Upper lobe of left lung (tissue), 6 donors: ENCODE measurements at places on chromosomes 5 and 9. TPM values are rescaled to one million over a fixed set of nuclear protein-coding genes. Genes with fewer than 3 reads are reported as not detected.
A peak's percentile ranks its signal among the peaks of the same experiment; 100 is the strongest.

Gene SEC16A
- 72.0 TPM for total RNA-seq

Gene PCDHGB3
- 2.3 TPM for total RNA-seq

Gene POLE3
- total RNA-seq, result 25.8 TPM

Gene PCA3
- 0.17 TPM for total RNA-seq

Gene PRELID2
- total RNA-seq, result 5.3 TPM

Gene CIZ1
- 60.8 TPM for total RNA-seq

Gene FBP2
- total RNA-seq, result not detected

DNA sequence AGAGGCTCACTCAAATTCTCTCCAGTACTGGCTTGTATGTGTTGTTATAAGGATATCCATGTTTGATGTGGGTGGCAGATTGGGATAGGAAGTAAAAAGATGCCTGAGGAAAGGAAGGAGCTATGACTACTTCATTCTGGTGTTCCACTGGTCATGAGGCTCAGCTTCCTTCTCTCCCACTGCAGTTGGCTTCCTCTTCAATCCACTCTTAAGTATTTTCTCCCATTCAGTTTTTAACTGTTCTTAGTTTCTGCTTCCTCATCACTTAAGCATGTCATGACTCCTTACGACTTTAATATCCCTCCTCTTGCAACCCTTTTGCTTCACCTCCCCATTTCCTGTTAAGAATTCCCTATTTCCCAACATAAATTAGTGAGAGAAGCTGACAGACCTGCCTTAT, 81.1 kb downstream of the PJA2 start:
- no peak overlapping the region for H3K27ac ChIP-seq
- DNase-seq, result no peak
- H3K36me3 ChIP-seq, result peaks cover 4% of the 10 kb centered on the region

DNA sequence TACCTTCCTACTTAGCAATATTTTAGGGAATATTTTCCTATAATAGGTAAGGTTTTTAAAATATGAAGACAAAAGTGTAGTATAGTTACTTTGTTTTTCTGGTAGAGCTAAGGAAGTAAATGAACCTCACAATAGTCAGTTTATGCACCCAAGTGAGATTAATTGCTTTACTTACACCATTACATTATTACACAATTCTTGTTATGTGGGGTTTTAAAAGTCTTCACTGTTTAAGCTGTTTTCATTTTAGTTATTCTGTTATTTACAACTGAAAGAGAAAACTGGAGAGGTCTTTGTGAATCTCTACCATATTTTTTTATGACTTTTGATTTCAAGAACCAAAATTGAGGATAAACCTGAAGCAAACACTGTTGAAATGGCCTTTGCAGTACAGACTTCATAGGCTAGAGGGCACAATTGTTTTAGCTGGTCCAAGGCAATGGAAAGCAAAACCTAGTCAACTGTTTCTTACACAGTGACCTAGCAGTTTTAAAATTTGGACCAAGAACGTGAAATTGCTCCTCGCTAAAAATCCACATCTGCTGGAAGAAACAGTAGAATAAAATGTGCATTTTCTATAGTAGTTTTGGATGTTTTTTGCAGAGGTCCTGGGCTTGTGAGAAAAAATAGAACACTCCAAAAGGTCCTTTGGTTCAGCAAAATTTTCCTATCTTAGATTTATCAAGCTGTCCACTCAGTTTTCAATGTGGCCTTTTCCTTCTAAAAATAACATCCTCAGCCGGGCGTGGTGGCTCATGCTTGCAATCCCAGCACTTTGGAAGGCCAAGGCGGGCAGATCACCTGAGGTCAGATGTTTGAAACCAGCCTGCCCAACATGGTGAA, 66.4 kb upstream of the FER start:
- no peak for DNase-seq
- H3K27ac ChIP-seq, result no peak overlapping the region
- peaks cover 5% of the 10 kb centered on the region for H3K4me1 ChIP-seq
- no peaks in the 10 kb centered on the region for H3K27me3 ChIP-seq
- no peaks in the 10 kb centered on the region for H3K36me3 ChIP-seq
- H3K4me3 ChIP-seq, result no peak overlapping the region

- no peak for DNase-seq
- H3K4me3 ChIP-seq, result no peak overlapping the region
- no peaks in the 10 kb centered on the region for H3K27me3 ChIP-seq
- H3K36me3 ChIP-seq, result no peaks in the 10 kb centered on the region
- peaks cover 70% of the 10 kb centered on the region for H3K4me1 ChIP-seq
Observed at GRCh38 chr9:121294866-121295661, 27.1 kb downstream of the GSN start.

- H3K27me3 ChIP-seq, result no peaks in the 10 kb centered on the region
- H3K4me3 ChIP-seq, result no peak overlapping the region
- no peaks in the 10 kb centered on the region for H3K36me3 ChIP-seq
- no peak for DNase-seq
Observed at GRCh38 chr5:17947029-17947428, 312.8 kb downstream of the TAF11L14 start.

DNA sequence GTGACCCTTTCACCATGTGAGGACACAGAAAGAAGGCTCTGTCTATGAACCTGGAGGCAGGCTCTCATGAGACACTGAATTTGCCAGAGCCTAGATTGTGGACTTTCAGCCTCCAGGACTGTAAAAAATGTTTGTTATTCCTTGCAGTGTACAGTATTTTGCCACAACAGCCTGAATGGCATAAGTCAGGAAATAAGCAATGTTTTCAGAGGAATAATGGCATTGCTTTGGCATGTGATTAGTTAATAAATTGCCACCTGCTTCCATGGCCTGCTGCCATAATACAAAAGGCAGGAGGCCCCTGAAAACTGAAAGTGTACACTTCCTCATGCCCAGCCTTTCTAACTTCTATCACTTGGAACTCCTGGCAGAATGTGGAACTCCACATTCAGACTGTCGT, 408.1 kb downstream of the GADD45G start:
- peaks cover 11% of the 10 kb centered on the region for H3K4me1 ChIP-seq
- DNase-seq, result no peak
- H3K27ac ChIP-seq, result no peak overlapping the region
- H3K4me3 ChIP-seq, result no peak overlapping the region

- H3K27me3 ChIP-seq, result no peaks in the 10 kb centered on the region
- H3K36me3 ChIP-seq, result no peaks in the 10 kb centered on the region
- H3K4me1 ChIP-seq, result peaks cover 3% of the 10 kb centered on the region
- no peak overlapping the region for H3K27ac ChIP-seq
- no peak for DNase-seq
Observed at GRCh38 chr5:116566251-116566650, 8.4 kb downstream of the SEMA6A start.

- no peaks in the 10 kb centered on the region for H3K27me3 ChIP-seq
- no peaks in the 10 kb centered on the region for H3K36me3 ChIP-seq
- peaks cover 17% of the 10 kb centered on the region for H3K4me1 ChIP-seq
- no peak for DNase-seq
Observed at GRCh38 chr5:115559524-115559923, 14.9 kb upstream of the FEM1C start.

DNA sequence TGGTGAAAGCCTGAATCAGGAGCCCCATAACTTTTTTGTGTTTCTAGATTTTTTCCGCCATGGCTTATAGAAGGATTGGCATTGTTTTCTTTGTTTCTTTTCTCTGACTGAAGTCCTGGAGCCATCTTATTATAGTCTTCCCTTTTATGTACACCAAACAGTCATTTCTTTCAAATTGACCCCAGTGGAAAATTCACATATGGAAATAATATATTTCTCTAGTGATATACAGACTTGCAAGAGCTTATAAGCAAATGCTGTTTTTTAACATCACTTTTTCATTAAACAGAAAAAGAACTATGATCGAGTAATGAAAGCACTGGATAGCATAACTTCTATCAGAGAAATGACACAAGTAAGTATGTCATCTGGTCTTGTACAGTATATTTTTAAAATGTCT, 155.6 kb downstream of the PARP8 start:
- no peak for DNase-seq
- no peak overlapping the region for H3K27ac ChIP-seq
- peaks cover 20% of the 10 kb centered on the region for H3K36me3 ChIP-seq
- H3K4me1 ChIP-seq, result no peaks in the 10 kb centered on the region
- H3K27me3 ChIP-seq, result no peaks in the 10 kb centered on the region
- no peak overlapping the region for H3K4me3 ChIP-seq

DNA sequence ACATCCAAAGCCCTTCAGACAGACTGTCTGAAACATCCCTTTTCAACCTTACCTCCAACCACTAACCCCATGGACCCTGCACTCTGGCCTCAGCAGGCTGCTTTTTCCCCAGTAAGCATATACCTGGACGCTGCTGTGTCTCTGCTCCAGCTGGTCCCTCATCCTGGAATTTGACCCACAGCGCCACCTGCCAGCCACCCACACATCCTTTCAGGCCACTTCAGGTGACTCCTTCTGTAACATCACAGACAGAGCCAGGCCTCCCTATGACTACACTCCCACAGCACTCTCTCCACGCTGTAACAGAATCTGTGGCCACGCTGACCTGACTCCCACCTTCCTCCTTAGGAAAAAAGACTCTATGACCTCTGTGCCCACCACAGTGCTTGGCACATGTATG, 3.4 kb downstream of the MGAT1 start:
- peaks cover 84% of the 10 kb centered on the region for H3K4me1 ChIP-seq
- H3K4me3 ChIP-seq, result no peak overlapping the region
- peak overlapping the region; percentile 99 for H3K27ac ChIP-seq
- no peaks in the 10 kb centered on the region for H3K27me3 ChIP-seq

DNA sequence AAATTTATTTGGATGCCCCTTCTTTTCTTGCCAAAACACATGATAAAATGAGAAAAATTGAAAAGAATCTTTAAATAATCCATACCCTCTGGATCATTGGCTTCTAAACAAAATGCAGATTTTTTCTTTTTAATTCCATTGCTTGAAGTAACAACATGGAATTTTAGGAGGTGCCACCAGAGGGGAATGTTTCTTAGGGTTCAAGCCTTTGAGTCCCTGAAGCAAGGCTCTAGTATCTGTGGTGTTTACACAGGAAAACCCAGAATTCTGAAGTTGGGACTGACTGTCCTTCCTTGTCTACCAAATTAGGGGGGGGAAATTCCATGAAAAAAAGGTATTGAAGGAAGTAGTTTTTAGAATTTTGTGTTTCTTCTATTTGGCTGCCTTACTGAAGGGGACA, 69.4 kb downstream of the LMNB1 start:
- H3K27me3 ChIP-seq, result no peaks in the 10 kb centered on the region
- no peak overlapping the region for H3K27ac ChIP-seq
- peaks cover 4% of the 10 kb centered on the region for H3K4me1 ChIP-seq

GRCh38 chr5:34608859-34609648, 47.1 kb upstream of the RAI14 start:
- peak overlapping the region; percentile 51 for H3K27ac ChIP-seq
- H3K36me3 ChIP-seq, result no peaks in the 10 kb centered on the region
- peaks cover 26% of the 10 kb centered on the region for H3K4me1 ChIP-seq

DNA sequence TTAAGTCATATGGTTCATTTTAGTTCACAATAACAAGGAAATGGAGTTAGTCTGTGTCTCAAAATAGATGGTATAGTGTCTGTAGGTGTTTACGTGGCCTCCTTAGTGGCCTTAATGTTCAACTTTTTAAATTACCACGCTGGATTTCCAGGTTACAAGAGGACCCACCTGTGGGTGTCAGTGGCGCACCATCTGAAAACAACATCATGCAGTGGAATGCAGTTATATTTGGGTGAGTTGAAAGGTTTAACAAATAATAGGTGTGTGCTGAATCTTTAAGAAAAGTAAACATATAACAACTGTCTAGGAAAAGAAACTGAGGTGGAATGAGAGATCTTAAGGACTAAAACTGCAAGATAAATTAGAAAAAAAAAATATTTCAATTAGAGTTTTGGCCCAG, 2.9 kb downstream of the UBE2B start:
- no peak for DNase-seq
- peaks cover 14% of the 10 kb centered on the region for H3K36me3 ChIP-seq
- H3K27ac ChIP-seq, result no peak overlapping the region
- peaks cover 10% of the 10 kb centered on the region for H3K4me1 ChIP-seq

DNA sequence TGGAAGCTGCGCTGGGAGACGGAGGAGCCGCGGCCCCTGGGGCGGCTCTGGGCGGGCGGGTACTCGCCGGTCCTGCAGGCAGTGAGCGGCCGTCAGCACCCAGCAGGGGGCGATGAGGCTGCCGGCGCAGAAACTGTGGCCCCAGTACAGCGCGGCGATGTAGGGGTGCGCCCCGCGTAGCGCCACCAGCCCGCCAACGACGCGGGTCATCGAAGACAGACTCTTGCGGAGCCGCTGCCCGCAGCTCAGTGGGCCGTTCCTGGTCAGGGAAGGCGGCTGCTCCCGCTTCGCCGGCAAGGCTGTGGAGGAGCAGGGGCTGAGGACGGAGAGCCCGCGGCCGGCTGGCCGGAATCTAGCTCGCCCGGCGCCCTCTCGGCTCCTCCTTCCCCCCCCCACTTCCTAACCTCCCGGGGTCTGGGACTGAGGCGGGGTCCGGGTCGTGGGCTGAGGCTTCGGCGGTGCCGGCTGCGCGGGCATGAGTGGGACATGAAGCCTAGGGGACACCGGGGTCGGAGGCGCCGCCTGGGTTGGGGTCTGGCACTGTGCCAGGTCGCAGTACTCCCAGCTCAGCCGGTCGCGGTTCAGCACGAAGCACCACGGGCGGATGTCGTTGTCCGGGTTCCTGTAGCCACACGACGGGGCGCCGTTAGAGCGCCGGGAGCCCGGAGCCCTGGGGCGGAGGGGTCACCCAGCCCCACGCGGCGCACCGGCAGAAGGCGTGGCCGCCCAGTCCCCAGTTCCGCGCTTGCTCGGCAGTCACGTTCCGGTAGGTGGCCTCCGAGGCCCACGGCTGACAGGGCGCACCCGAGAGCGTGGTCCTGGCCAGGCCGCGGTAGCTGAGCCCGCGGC, 3.6 kb upstream of the PFN3 start:
- H3K36me3 ChIP-seq, result no peaks in the 10 kb centered on the region
- peaks cover 49% of the 10 kb centered on the region for H3K27me3 ChIP-seq
- H3K4me1 ChIP-seq, result peaks cover 42% of the 10 kb centered on the region
- H3K4me3 ChIP-seq, result peak overlapping the region; percentile 65

- no peak overlapping the region for H3K4me3 ChIP-seq
- DNase-seq, result no peak
- no peaks in the 10 kb centered on the region for H3K4me1 ChIP-seq
- H3K27ac ChIP-seq, result no peak overlapping the region
- no peaks in the 10 kb centered on the region for H3K27me3 ChIP-seq
Observed at GRCh38 chr5:135921388-135921787, 25.7 kb upstream of the IL9 start.

GRCh38 chr5:159244890-159245289, 18.2 kb upstream of the UBLCP1 start:
- no peak for DNase-seq
- H3K27me3 ChIP-seq, result no peaks in the 10 kb centered on the region
- H3K4me1 ChIP-seq, result no peaks in the 10 kb centered on the region
- H3K27ac ChIP-seq, result no peak overlapping the region

DNA sequence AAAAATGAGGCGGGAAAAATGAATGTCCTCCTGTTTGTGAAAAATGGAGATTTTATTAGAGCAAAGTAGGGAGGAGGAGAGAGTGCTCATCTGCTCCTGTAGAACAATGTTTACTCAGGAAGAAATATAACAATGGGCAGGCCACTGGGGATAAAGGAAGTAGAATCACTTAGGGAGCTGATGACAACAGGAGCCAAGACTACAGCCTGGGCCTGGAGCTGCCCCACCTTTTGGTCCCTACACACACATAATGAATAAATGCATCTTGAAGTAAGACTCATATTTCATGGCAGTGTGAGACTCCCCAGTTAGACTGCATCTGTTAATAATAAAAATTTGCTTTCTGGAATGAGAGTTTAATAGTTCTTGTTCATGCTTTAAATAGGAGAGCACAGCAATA, 1939.8 kb downstream of the EFNA5 start:
- no peak overlapping the region for H3K4me3 ChIP-seq
- H3K27ac ChIP-seq, result no peak overlapping the region
- H3K4me1 ChIP-seq, result no peaks in the 10 kb centered on the region
